ENCODE measurements at places on chromosomes 16 and 17.
A peak's percentile ranks its signal among the peaks of the same experiment; 100 is the strongest.

DNA sequence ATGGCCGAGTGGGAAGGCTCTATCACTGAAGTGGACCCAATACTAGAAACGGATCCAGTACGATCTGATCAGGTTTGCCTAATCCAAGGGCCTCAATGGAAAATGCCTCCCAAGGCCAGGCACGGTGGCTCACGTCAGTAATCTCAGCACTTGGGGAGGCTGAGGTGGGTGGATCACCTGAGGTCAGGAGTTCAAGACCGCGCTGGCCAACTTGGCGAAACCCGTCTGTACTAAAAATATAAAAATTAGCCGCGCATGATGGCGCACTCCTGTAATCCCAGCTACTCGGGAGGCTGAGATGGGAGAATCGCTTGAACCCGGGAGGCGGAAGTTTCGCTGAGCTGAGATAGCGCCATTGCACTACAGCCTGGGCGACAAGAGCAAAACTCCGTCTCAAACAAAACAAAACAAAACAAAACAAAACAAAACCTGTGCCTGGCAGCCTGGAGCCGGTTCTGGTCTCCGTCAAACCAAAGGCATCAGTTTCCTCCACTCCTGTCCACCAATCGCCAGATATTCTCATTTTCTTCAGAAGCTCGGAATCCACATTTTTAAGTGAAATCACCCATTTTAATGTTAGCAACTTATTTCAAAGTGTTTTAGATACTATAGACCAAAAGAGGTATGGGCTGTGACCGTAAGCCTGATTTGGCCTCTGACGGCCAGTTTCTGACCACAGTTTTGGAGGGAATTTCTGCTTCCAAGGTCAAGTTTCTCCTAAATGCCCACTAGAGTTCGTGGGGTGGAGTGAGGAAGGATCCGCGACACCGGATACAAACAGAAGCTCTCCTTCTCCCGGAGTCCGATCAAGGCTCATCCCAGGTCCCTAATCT is 664 bp downstream of the NQO1 start:
- no peak for DNase-seq

- no peak for DNase-seq
These were observed 681.4 kb downstream of the CDH11 start for GRCh38 chr16:64440421-64440831.

GRCh38 chr17:78144147-78144719 is 2.0 kb upstream of the C17orf99 start:
- no peak for DNase-seq

DNA sequence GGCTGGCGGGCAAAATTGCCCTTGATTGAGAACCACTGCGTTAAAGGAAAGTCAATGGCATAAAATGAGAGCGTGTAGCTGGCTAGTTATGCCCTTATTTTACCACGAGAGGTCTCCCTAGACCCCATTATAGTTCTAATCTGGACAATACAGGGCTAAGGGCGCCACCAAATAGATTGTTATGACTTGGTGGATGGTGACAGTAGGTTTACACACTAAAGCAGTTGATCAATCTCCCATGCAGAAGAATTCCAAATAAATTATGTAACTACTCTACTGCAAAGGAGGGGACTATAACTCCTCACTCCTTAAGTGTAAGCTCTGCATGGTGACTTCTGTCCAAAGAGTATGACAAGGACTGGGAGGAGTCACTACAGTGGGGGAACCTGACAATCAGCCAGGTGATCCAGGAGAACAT is 20.4 kb upstream of the YPEL2 start:
- DNase-seq, result peak; percentile 16

GRCh38 chr17:6508016-6508415 is 48.3 kb downstream of the PITPNM3 start:
- no peak for DNase-seq

GRCh38 chr16:64292161-64292560 is 829.7 kb downstream of the CDH11 start:
- DNase-seq, result no peak

DNA sequence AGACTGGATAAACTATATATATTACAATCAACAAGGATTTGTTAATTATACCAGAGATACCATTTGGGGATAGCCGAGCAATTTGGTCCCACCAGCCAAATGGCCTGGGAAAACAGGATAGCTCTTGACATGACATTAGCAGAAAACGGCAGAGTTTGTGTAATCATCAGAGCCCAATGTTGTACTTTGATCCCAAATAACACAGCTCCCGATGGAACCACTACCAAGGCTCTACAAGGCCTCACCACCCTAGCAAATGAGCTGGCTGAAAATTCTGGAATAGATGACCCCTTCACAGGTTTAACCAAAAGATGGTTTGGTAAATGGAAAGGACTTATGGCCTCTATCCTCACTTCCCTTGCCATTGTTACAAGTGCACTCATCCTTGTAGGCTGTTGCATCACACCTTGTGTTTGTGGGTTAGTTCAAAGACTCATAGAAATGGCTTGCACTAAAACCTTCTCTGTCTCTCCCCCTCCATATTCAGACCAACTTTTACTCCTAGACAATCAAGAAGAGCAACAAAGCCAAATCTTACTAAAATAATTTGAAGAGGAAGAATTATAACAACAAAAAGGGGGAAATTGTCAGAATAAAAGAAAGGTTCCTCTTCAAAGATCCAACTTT is 9.5 kb downstream of the TXNL4B start:
- DNase-seq, result no peak

- no peak for DNase-seq
These were observed 97.0 kb downstream of the MRTFB start for GRCh38 chr16:14168146-14168545.

GRCh38 chr17:79914813-79915740 is 75.8 kb upstream of the CBX4 start:
- no peak for DNase-seq

GRCh38 chr16:26396511-26397235 is 670.1 kb upstream of the C16orf82 start:
- DNase-seq, result no peak

DNA sequence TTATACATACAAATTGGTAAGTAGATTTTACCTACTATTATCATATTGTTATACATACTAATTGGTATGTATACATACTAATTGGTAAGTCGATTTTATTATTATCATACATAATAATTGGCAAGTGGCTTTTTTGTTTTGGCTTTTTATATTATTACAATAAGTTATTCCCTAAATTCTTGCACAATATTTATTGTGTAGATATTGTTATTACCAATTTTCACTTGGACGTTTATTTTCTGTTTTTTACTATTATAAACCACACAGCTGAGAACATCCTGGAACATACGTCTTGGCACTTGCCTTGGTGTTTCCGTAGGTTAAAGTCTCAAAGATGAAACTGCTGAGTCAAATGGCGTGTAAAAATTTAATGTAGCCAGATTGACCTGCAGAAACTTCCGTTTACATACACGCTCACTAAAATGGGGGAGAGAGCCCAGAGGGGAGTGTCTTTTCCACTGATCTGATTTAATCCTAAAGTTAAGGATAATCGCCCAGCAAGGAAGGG is 18.9 kb downstream of the GNGT2 start:
- DNase-seq, result no peak

DNA sequence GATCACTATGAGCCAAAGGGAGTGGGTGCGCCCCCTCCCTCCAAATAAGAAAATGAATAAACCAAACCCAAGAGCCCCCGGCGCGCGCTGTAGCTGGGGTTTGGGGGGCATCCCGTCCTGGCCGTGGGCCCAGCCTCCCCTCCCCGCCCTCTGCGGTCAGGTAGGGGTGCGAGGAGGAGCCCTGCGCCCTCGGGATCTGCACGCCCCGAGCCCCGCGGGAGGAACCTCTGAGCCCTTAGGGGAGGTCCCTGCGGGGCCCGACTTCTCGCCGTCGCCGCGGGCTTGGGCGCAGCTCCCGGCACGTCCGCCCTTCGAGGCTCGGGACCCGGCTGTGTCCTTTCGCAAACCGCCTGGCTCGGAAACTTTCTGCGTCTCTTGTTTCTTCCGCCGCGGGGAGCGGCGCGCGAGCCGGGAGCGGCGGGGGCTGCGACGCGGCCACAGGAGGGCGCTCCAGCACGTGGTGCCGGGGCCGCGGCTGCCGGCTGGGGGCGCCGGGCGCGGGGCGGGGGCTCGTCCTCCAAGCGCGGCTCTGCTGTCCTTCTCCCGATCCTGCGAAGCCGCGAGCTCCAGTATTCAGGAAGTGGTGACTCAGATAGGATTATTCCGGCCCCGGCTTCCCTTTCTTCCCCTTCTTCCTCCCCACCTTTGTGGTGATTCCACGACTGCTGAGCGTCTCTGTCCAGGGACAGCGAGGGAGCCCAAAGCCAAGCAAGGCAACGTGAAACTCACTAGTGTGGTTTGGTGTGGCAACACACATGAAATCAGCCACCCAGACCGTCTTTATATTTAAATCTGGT is 1.6 kb downstream of the PITPNC1 start:
- DNase-seq, result peak; percentile 78

DNA sequence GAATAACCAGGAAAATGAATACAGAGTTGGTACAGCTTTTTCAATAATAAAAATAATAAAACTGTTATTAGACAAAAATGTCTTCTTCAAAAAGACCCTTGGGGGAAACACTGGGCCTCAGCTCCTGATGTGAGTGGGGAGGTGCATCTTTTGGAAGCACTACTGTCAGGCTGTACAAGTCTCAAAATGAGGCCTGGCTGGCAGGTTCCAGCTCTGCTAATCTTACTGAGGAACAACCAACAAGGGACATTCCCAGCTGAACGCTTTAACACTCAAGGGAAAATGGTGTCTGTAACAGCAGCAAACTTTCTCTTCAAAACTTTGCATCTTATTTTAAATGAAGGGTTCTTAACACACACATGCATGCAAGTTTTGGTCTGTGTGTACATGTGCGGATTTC is 19.7 kb downstream of the TEX2 start:
- no peak for DNase-seq

DNA sequence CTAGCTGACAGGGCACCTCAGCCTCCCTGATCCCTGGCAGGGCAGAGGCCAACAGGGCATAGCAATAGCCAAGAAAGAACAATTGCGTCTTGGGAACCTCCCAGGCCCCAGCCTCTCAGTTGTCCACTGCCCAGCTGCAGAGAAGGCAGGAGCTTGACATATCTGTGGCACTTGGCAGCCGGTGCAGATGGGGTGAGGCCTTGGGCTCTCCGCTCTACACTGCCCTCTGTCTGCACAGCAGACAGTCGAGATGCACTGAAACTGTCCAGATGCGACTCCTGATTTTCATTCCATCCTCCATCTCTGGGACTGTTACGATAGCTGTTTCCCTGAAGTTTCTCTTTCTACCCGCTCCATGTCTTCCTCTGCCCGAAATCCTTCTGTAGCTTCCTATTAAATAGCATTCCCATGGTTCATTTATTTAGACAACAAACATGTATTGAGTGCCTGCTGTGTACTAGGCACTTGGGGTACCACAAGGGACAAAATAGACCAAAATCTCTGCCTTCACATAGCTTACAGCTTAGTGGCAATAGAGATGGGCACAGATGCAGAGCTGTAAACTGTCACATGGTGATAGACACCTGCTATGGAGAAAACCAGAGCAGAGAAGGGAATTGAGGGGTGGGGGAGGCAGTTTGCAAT is 3.3 kb downstream of the POLR3E start:
- peak; percentile 34 for DNase-seq

DNA sequence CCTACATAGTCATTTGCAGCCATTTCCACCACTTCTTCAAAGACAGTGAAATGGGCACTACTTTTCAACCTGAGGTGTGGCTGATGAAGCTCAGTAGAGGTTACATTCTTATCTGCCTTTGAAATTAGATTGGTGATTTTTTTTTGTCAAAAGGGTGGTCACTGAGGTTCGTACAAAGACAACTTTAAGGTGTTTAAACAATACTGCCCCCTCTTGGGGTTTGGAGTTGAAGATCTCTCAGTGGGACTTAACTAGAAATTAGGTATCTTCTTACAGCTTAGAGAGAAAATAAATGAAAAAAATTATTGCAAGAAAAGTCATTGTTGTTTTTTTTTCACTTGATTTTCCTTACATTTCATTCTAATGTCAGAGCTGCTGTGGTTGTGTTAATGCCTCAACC is 713.2 kb downstream of the CDH11 start:
- no peak for DNase-seq

- no peak for DNase-seq
These were observed 18.9 kb upstream of the KCNH6 start for GRCh38 chr17:63504261-63504660.

DNA sequence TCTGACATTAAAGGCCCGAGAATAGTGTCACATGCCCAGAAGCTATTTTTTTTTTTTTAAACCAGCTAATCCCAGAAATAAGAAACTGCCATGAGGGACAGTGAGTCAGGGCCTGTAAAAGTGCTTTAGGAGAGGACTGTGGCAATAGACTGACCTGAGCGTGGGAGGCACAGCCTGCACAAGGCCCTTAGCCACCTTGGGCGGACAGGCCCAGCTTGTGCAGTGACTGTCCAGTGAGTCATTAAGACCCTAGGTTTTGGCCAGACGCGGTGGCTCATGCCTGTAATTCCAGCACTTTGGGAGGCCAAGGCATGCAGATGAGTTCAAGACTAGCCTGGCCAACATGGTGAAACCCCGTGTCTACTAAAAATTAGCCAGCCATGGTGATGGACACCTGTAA is 343.0 kb upstream of the ZFHX3 start:
- no peak for DNase-seq

- no peak for DNase-seq
These were observed 35.5 kb downstream of the PIMREG start for GRCh38 chr17:6479622-6480302.

DNA sequence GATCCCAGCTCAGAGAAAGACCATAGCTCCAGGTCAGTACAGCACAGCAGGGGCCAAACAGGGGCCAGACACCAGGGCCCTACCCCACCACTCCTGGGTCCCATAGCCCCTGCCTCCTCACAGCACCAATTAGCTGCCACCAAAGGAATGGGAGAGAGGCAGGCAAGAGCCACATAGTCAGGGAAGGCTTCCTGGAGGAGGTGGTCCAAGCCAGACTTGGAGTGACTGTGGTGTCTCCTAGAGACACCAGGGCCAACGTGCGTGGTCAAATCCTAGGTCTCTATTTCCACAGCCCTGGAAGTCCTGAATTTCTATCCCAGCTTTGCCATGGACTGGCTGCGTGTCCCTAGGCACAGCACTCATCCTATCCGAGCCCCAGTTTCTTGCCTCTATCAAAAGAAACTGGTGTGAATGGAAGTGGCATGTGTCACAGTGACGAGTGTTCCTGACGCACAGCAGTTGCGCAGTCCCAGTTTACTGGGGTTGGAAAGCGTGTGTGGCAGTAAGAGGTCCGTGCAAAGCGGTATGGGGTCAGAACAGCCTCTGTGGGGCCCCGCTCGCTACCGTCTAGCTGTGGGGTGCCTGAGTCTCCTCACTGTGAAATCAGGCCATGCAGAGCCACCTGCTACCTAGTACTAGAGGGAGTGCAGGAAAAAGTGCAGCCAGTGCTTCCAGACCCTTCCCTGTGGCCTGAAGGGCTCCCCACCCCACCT is 23.5 kb downstream of the KCNJ12 start:
- DNase-seq, result no peak

- DNase-seq, result no peak
These were observed 135.1 kb upstream of the ANKFN1 start for GRCh38 chr17:56018211-56018610.

- DNase-seq, result no peak
These were observed 252.2 kb upstream of the TOX3 start for GRCh38 chr16:52799149-52799548.

- DNase-seq, result no peak
These were observed 44.8 kb downstream of the PARN start for GRCh38 chr16:14585287-14585686.

GRCh38 chr16:4003576-4003975 is 112.7 kb downstream of the ADCY9 start:
- DNase-seq, result no peak

- DNase-seq, result no peak
These were observed 12.8 kb downstream of the CPD start for GRCh38 chr17:30391534-30391933.

Measured in stimulated activated CD4-positive, alpha-beta T cell treated with anti-CD3 and anti-CD28 coated beads, Interleukin-12 subunit alpha, Interleukin-12 subunit beta, amount 100 ng/mL, for 4 hours (primary cell).